ENCODE measurements at places on chromosomes 6 and 20. TPM values are rescaled to one million over a fixed set of nuclear protein-coding genes. Genes with fewer than 3 reads are reported as not detected.

Gene DPPA5
- not detected for total RNA-seq

Gene CTAGE9
- not detected for total RNA-seq

Gene MPIG6B
- total RNA-seq: not detected

Gene PRND
- 1.9 TPM for total RNA-seq

Gene AGER
- 0.39 TPM for total RNA-seq

Gene COL12A1
- total RNA-seq: 1.4 TPM

Gene GTF2H4
- 10.4 TPM for total RNA-seq

Gene ZNF343
- total RNA-seq: 6.5 TPM

Gene BHLHE23
- not detected for total RNA-seq
